ENCODE measurements at places on chromosomes 5 and 9.

- DNase-seq = no peak
Observed at GRCh38 chr9:130431536-130432303, 13.0 kb upstream of the ASS1 start.

DNA sequence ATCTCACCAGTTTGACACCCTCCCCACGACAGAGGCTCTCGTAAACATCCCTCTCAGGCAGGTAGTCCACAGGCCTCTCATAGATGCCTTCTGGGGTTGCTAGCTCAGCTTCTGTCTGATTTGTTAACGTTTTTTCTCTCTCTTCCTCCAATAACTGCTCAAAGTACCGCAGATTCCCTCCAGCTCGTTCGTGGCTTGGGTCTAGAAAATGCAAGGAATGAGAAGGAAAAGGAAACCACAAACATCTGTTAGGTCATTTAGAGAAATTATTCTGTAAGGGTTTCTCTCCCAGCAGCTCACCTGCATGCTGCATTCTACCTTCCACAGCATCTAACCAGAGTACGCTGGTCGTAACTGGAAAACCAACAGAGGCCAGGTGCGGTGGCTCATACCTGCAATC is 18.5 kb downstream of the P4HA2 start:
- DNase-seq = no peak

DNA sequence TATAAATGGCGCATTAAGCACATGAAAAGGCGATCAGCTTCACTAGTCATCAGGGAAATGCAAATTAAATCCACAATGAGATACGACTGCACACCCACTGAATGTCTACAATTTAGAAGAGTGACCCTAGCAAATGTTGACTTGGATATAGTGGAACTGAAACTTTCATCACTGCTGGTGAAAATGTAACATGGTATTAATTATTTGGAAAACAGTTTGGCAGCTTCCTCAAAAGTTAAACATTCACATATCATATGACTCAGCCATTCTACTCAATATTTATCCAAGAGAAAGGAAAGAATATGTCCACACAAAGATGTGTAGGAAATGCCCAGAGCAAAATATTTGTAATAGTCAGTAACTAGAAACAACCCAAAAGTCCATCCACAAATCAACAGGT is 146.5 kb downstream of the LPAR1 start:
- no peak for DNase-seq

DNA sequence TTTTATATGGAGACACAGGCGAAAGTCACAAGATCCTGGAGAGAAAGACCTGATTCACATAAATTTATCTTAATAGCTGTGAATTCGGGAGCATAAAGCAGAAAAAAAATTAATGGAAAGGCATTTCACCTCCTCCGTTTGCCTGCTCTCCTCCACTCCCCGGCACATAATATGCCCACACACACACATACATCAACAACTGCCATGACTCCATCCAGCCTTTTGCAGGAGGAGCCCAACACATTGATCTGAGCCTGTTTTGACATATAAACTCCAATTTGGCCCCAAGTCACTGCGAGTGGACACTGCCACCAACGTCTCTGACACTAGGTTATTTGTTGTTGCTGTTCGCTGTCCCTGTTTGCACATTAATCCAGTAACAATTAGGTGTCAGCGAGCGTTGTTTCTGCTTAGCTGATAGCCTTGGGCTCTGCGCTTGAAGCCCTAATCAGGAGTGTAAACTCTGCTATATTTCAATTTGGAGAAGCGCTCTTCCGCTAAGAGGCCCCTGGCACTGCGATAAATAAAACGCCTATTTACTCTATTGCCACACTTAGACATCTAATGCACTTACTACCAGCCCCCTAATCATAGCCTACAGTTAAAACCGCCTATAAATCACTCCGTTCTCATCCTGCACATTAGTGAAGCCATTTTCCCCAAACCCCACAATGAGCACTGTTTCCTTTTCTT is 195.8 kb upstream of the TBCA start:
- no peak for DNase-seq

- peak; percentile 85 for DNase-seq
Observed at GRCh38 chr5:172740428-172741205, 30.4 kb downstream of the DUSP1 start.

DNA sequence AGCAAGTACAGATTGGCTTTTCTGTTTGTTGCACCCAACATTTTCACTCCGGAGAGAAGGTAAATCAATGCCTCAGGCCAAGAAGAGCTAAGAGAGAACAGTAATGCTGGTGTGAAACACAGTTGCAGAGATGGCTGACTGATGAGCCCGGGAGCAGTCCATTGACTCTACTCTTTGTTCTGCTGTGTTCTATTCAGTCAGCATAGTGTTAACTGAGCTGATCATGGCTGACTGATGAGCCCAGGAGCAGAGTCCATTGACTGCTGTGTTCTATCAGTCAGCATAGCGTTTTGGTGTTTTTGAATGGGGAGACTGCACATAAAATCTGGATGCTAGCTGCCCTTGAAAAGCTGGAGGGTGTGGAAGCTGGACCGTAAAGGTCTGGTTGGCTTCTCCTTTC is 141.4 kb downstream of the FRMD3 start:
- DNase-seq = no peak

DNA sequence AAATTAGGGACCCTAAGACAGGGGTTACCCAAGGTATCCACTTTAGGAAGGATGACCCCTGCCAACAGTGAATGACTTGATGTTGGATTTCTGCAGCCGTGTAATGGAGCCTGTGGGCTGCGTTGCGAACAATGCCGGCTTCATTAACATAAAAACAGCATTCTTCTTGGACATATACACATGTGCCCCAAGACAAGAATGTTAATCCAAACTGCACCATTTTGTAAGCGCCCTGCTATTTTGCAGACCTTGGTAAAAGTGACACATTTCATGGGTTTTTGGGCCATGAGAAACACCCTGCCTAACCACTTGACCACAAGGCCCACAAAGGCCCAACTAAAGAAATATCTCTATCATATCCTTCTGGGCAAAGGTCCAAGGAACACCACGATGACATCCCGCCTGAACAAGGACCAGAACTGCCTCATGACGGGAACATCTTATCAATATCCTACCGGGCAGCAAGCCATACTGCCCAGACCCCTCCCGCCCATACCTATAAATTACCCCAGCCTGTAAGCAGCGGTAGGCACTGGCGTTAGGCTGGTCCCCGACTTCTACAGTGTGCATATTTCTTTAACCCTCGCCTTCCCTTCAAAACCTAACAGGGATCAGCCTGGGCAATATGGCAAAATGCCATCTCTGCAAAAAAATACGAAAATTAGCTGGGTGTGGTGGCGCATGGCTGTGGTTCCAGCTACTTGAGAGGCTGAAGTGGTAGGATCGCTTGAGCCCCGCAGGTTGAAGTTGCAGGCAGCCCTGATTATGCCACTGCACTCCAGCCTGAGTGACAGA is 9.7 kb upstream of the PDCD1LG2 start:
- DNase-seq = no peak

DNA sequence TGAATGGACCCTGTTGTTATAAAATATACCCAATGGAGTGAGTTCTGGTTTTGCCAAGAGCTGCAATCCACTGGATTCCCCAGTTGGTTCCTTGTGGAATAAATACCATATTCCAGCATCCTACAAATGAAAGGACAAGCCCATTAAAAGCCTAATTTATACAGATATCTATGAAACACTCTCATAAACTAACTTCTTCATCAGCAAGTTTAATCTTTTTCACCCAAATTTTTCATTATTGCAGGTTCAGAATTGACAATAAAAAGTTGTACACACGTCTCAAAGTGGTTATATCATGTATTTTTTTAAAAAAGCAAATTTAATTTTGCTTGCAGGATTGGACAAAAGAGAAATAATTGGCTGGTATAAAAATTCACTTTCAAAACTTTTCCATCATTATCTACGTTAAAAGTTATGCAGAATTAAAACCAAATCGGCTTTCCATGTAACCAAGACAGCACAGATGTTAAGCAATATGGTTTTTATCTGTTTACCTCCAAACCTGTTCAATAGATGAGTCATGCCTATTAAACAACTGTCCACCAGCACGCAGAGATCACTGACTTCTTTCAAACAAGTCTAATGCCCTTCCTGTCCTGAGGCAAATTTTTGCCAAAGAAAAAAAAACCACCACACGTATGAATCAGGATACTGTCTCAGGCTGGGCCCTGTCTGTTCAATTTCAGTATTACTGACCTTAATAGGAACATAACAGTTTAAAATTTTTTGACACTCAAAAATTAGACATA is 42.5 kb downstream of the CEMIP2 start:
- peak; percentile 78 for DNase-seq

- no peak for DNase-seq
Observed at GRCh38 chr9:73116880-73117279, 34.8 kb upstream of the ANXA1 start.

DNA sequence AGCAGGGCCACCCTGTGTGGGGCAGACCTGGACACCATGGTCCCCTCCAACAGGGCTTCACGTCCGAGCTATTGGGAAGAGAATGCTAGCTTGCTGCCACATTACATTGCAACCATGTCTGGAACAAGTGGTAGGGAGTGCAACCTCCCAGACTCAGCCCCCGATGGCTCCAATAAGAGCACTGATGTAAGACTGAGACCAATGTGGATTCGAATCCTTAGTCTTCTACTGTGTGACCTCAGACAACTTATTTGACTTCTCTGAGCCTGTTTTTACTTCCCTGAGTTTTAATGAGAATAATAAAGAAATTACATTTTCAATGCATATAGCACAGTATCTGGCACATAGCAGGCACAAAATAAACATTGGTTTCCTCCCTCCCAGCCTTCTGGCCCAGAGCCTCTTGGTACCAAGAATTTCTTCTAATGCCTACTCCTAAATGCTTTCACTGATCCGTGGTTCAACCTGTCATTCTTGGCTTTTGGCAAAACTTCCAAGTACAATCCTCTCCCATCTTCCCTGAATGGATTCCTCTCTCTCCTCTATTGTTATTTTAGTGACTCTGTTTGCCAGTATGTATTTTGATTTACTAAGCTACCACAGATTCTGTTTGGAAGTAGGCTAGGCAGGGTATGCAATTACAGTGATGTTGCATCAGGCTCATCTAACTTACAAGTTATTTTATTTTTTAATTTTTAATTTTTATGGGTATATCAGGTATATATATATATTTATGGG is 34.6 kb upstream of the COL15A1 start:
- no peak for DNase-seq

DNA sequence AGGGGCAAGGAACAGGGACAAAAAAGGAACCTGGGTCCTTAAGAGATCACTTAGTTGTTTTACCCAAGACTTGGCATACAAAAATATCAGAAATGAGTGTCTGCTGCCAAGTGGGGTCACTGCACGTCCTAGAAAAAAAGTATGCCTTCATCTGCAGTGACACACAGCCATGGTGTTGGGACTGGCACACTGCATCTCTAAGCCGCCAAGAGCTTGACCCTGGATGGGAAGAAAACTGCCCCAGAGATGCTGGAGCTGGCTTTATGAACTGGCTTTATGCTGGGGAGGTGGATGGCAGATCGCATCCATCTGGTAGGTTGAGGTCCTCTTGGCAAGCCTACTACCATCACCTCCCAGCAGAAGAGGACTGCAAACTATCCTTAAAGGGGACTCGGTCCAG is 51.7 kb downstream of the IRF1 start:
- no peak for DNase-seq

DNA sequence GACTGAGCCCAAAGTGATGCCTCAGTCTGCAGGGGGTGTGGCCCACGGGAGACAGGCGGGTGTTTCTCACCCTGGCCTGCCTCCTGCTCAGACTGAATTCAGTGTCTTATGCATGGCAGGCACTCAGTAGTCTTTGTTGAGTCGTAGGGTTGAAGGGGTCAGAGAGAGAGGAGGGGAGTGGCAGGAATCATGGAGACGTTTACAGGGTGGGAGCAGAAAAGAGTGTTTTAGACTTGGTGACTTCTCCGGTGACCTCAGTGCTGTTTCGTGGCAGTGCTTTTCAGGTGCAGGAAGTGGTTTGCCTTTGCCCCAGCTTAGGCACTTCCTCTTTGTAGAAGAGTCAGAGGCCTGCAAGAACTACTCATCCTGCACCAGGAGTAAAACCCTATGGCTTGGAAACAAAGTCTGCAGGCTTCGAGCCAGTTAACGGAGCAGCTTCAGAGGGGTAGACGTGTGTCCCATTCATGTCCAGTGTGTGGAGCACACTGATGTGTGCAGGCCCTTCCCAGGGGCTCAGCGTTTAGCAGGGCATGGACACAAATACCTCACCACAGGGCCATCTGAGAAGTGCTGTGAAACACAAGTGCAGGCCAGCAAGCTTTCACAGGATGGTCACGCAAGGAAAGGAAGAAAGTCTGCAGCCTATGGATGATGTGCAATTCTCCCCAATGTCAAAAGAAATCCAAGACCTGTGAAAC is 24.5 kb upstream of the SEMA4D start:
- DNase-seq = peak; percentile 19

DNA sequence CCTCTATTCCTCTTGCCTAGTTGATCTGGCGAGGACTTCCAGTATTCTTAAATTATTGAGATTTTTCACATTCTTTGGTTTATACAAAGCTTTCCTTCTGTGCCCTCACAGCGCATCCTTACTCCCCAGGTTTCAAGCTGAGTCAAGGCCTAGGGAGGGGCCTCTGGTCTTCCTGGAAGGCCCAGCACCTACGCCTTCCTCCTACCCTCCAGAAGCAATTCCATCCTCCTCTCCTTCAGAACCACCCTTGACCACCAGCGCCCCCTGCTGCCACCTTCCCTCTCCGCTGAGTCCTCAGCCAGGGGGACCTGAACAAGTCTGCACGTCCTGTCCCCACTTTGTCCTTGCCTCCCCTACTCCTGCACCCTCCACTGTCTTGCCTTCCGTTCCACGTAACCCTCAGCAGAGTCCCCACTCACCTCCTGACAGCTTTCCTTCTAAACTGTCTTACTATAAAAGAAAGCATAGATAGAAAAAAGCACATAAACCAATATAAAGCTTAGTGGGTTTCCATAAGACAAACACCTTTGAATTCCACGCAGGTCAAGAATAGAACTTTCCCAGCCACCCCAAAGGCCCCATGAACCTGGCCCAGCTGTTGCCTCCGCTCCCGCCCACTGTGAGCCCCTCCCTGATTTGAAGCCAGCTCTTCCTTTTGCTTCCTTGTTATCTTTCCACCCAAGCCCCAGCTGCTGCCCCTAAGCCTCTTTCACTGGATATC is 63.0 kb upstream of the CTSL start:
- DNase-seq = peak; percentile 77

DNA sequence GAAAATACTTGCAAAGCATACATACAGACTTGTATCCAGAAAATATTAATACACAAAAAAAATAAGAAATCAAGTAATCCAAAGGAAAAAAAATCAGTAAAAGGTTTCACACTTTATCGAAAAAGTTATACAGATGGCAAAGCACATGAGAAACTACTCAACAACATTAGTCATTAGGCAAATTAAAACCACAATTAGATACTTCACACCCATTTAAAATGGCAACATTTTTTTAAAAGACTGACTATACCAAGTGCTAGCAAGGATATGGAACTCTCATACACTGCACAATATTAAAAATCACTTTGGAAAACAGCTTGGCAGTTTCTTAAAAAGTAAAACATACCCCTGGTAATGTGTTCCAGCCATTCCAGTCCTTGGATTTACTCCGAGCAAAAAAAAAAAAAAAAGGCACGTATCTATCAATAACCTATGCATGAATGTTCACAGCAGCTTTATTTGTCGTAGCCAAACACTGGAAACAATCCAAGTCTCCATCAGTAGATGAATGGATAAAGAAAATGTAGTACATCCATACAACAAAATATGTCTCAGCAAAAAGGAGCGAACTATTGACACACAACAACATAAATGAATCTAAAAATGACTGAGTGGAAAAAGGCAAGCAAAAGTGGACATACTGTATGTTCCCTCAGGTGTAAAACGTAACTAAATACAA is 66.0 kb downstream of the GNAQ start:
- DNase-seq = no peak
